ENCODE measurements at places on chromosomes 6 and 20. TPM values are rescaled to one million over a fixed set of nuclear protein-coding genes. Genes with fewer than 3 reads are reported as not detected.

The PSORS1C1 gene
- total RNA-seq = 0.71 TPM

The ISM1 gene
- total RNA-seq = 3.3 TPM

The HTR1E gene
- total RNA-seq = not detected

The HSPA1A gene
- 162 TPM for total RNA-seq

The EDN1 gene
- total RNA-seq = 4.9 TPM

The CLPSL2 gene
- not detected for total RNA-seq

GRCh38 chr20:60213126-60213893 lies 255.1 kb downstream of the CDH26 start:
- DNase-seq = no peak

- no peak for DNase-seq
These were observed 92.7 kb downstream of the CEBPB start for GRCh38 chr20:50283370-50283769.

DNA sequence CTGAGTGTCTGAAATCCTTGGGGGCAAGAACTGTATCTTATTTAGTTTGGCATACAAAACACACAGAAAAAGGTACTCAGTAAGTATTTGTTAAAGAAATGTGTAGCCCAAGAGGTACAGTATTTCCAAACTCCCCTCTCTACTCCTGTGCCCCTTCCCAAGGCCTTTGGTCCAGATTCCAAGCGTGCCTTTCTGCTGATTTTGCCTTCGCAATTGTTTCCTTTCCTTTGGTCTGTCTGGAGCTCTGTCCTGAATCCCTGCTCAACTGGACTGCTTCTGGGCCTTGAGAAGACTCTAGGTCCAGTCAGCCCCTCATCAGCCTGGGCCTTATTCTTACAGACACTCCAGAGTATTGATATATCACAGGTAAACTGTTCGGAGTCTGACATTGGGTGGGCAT lies 122.2 kb upstream of the SYNCRIP start:
- no peak for DNase-seq

GRCh38 chr6:135025775-135026174 lies 28.8 kb downstream of the HBS1L start:
- DNase-seq = no peak

- DNase-seq = no peak
These were observed 60.7 kb upstream of the SMLR1 start for GRCh38 chr6:130766239-130767144.

- no peak for DNase-seq
These were observed 121.3 kb downstream of the PHACTR3 start for GRCh38 chr20:59725476-59726280.

- DNase-seq = no peak
These were observed 22.0 kb downstream of the STXBP5 start for GRCh38 chr6:147226163-147226724.

- no peak for DNase-seq
These were observed 98.5 kb downstream of the F13A1 start for GRCh38 chr6:6221787-6222535.

GRCh38 chr6:105453968-105454367 lies 51.1 kb upstream of the PREP start:
- no peak for DNase-seq

All from sigmoid colon (tissue), 7 donors.